ENCODE measurements at places on chromosomes 5 and 9. TPM values are rescaled to one million over a fixed set of nuclear protein-coding genes. Genes with fewer than 3 reads are reported as not detected.

DNA sequence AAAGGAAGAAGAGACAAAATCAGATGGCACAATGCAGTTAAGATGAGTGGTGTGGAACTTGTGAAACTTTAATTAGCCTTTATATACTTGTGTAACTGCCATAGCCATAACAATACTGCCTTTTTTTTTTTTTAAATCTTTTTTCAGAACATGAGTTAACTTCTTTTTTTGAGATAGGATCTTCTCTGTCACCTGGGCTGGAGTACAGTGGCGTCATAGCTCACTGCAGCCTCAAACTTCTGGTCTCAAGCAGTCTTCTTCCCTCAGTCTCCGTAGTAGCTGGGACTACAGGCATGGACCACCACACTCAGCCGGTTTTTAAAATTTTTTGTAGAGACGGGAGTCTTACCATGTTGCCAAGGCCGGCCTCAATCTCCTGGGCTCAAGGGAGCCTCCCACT, 37.2 kb downstream of the GPBP1 start:
- DNase-seq, result no peak

- no peak for DNase-seq
Observed at GRCh38 chr5:95887977-95888376, 65.5 kb upstream of the GLRX start.

PLPP7 gene
- 9.3 TPM for total RNA-seq

ZNF366 gene
- 2.6 TPM for total RNA-seq
